Activated T-cell treated with anti-CD3 and anti-CD28 coated beads, Interleukin-2, amount 50 U/mL, for 24 hours (primary cell): ENCODE measurements at places on chromosomes 4 and X.

DNA sequence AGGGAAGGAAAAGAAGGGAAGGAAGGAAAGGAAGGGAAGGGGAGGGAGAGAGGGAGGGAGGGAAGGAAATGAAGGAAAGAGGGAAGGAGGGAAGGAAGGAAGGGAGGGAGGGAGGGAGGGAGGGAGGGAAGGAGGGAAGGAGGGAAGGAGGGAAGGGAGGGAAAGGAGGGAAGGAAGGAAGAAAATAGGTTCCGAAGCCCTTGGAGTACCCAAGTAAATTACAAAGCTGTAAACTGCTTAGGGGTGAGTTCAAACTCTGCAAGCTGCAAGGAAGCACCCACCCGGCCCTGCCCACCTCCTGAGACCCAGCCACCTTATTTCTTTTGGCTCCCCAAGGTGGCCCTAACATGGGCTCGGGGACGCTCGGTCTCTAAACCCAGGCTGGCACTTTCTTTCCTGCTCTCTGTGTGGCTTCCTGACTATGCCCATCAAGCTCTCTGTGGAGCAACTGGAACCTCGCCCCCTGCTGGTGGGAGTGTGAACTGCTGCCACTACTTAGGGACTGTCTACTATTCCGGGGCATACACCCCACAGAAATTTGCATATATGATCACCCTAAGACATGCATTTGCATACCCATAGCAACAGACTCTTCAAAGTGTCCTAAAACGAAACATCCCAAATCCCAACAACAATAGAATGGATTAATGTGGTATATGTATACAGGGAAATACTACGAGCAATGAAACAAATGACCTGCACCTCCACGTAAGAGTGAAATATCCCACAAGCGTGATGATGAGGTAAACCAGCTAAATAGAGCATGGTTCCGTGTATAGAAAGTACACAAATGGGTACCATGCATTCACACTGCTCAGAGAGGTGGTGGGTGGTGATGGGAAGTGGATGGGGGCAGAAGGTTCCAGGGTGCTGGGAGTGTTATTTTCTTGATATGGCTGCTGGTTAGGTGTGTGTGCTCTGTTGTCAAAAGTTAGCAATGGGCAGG, 151.7 kb upstream of the TBL1X start:
- DNase-seq = peak; percentile 88

- no peak for DNase-seq
These were observed 17.2 kb downstream of the GPR174 start for GRCh38 chrX:79161655-79162054.

DNA sequence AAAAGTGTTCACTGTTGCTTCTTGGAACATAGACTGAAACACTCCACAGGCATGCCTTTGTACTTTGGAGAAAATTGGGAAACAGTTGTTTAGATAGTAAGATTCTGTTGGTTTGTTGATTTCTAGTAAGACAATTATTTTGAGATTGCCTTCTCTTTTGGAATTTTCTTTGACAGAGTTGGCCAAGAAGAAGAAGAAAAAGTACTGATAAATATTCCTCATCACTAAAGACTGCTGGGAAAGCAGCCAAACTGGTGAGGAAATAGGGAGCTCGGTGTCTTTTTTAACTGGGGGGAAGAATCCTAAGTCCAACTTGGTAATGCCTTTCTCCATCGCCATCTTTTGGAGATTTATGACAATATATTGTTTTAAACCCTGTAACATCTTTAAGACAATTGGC, 370.7 kb downstream of the GPAT3 start:
- DNase-seq = no peak

GRCh38 chr4:176323511-176324160, 3.9 kb downstream of the SPCS3 start:
- DNase-seq = no peak

DNA sequence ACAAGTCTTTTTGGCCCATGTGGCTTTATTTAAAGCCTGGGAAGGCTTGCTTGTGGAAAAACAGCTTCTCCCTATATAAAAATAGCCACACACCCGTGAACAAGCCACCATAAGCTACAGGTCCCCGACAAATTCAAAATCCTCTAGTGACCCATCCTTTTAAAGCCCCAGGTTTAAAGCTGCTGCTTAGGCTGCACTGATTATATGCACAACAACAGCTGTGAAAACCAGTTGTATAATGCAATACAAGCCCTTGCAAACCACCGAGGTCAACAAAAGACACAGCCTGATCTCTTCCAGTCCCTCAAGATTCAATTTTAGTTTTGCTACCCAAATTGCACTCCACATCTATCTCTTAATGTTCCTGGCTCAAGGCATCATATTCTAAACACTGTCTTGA, 186.0 kb upstream of the WDFY3 start:
- no peak for DNase-seq

DNA sequence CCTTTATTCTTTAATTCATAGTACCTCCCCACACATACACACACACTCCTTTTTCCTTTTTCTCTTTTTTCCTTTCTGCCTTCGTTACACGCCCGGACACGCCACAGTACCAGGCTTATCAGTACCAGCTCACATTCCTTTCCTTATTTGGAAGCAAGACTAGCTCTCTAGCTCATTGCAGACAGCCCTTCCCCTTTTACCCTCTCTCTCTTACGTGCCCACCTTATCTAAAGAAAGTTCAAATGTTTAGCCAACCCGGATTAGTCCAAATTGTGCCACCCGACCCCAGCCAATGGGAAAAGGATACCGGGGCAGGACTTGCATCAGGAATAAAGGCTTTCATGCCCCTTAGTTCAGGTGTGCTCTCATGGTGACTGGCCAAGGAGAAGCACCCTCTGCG, 194.7 kb upstream of the VCX3A start:
- DNase-seq = no peak

DNA sequence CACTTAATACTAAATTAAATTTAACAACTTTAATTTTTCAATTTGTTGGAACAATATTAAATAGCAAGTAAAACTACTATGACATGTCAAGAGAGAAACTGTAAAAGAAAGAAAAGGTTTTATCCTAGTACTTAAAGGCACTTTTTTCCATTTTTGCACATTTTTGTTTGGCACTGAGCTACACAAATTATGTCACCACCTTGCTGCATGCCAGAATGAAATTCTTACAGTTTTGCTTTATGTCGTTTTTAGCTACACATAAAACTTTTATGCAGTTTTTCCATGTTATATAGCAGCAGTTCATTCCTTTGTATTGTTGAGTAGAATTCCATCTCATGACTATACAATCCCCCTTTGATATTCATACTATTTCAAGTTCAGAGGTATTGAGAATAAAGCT, 99.1 kb upstream of the RXFP1 start:
- no peak for DNase-seq

- DNase-seq = no peak
These were observed 14.0 kb upstream of the ARHGAP10 start for GRCh38 chr4:147717878-147718277.

DNA sequence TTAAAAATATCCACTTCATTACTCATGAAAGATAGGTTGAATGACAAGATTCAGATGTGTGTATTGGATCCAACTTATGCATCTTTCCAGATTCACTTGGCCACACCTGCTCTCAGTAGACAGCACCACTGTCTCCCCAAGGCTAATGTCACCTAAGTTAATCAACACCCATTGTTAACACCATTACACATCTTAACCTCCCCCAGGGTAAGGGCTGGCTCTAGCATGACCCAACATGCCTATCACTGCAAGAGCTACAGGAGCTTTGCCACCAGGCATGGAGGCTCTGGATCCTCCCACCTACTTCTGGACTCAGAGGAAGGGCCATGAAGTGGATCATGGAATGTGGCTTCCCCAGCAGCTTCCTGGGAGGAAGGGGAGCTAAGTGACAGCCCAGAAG, 32.8 kb upstream of the LSM6 start:
- DNase-seq = no peak

DNA sequence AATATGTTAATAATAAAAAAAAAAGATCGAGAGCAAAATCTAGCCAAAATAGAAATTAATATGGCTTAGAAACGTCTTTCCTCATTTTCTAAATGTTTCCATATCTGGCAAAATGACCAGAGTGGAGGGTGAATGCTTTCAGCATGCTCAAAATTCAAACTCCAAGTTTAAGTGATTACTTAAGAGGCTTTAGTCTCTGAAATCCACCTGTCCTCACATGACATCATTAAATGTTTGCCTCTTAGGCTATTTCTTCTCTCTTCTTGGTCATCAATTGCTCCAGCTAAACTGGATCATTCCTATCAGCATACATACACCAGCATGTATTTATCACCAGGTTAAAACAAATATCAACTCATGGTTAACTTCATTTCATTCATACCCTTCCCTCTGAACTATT, 54.5 kb upstream of the ATXN3L start:
- no peak for DNase-seq

- DNase-seq = no peak
These were observed 158.4 kb downstream of the TENT5D start for GRCh38 chrX:80578517-80579105.

DNA sequence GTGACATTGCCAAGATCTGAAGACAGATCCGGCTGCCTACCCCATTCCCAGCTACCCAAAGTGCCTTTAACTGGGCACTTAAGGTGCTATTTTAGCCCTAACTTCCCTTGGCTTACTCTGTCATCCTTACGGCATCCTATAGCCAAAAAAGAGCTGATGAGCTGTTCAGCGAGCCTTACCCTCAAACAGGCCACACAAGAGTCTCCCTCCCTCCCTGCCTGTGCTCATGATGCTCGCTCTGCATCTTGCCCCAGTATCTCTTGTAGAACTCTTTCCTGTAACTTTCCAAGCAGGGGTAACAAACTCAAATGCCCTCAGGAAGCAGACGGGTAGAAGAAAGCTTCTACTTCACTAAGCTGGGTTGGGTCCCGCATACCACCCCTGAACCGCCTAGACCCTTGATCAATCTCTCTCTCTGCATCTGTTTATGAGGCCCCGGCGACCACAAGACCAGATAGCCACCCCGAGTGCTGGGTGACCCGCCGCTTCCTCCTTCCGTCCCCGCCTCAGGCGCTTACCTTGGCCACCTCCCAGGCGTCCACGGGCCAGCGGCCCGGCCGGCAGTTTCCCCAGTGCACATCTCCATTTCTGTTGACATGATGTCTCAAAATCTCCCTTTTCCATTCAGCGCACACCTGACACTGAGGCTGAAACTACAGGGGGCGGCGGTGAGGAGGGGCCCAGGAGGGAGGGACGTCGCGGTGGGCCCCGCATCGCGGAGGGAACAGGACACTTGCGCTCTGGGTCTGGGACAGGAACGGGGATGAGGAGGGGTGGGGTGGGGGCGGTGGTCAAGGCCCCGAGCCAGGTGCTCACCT, 663 bp downstream of the CXorf38 start:
- DNase-seq = no peak
